ENCODE measurements at places on chromosomes 5 and 9. TPM values are rescaled to one million over a fixed set of nuclear protein-coding genes. Genes with fewer than 3 reads are reported as not detected.

SHOC1 gene
- total RNA-seq = 0.08 TPM

FOXD4L6 gene
- 0.05 TPM for total RNA-seq

PDCD1LG2 gene
- total RNA-seq = 0.82 TPM

DOCK8 gene
- 1.9 TPM for total RNA-seq

IL9 gene
- not detected for total RNA-seq

ETF1 gene
- 168 TPM for total RNA-seq

TMEM232 gene
- 2.4 TPM for total RNA-seq

CRHBP gene
- 0.53 TPM for total RNA-seq

CDH9 gene
- total RNA-seq = not detected

RLN2 gene
- total RNA-seq = not detected

All from A375 (cell line).